Left renal pelvis (tissue), 4 donors: ENCODE measurements at places on chromosomes 7 and 10.

DNA sequence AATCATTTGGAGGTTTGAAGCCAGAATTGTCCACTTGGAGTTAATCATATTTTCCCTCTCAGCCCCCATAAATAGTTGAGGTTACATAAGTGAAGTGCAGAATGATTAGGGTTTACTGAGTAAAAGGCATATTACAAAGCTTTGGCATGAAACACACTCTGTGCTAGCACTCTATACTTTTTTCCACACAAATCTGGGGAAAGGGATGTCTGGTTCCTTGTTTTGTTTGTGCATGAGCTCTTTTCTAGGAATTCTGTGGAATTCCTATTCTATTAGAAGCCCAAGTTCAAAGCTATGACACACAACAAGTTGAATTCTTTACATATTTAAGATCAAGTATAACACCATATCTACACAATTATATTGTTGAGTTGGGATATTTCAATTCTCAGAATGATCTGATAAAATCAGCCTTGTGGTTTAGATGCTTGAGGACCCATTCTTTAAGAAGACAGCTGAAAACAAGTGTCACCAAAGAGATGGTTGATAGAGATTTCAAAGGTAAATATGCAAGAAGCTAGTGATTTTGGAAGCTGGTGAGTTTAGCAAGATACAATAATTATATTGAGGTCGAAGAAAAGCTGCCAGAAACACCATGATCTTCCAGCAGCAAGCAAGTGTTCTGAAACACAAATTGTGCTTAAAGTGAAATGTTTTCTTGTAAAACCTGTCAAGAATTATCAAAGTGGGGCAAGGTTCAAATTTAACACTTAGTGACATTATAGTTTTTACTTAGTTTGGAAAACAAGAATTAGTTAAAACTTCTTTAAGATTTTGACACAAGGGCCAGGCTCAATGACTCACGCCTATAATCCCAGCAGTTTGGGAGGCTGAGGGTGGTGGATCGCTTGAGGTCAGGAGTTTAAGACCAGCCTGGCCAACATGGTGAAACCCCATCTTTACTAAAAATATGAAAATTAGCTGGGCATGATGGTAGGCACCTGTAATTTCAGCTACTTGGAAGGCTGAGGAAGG is 122.6 kb downstream of the INHBA start:
- no peak for DNase-seq

DNA sequence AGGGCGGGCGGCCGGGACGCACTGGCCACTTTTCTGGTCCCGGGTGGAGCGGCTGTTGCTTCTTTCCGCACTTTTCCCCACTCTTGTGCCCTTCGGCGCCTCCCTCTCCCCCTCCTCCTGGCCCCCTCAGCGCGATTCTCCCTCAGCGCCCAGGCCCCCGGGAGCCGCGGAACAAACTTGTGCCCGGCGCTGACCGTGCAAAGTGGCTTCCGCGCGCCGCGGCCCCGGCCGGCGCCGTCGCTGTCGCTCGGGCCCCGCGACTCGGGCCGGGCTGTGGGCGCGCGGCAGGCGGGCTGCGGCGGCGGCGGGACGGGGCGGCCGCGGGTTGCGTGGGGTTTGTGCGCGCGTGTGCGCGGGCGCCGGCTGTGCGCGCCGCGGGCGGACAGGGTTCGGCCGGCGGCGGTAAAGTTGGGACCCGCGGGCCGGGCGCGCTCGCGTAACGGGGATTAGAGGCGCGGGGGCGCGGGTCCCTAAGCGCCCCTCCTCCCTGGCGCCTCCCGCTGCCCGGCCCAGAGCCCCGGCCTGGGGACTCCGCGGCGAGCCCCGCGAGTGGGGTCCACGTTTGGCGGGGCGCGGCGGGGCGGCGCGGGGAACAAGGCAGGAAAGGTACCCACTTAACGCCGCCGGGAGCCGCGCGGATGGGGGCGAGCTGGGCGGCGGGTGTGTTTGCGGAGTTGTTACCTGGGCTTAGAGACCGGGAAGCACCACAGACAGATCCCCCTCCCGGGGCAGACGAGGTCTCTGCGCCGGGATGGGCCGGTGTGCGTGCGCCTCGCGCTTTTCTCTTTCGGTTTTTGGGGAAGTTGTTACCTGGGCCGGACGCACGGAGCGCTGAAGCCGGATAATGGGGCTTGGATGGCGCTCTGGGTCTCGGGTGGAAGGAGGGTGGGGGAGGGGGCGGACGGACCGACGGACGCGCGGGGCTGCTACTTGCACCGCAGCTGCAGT is 860 bp downstream of the ZEB1 start:
- DNase-seq, result peak; percentile 17

- no peak for DNase-seq
Observed at GRCh38 chr10:77890097-77890496, 36.5 kb downstream of the DLG5 start.

DNA sequence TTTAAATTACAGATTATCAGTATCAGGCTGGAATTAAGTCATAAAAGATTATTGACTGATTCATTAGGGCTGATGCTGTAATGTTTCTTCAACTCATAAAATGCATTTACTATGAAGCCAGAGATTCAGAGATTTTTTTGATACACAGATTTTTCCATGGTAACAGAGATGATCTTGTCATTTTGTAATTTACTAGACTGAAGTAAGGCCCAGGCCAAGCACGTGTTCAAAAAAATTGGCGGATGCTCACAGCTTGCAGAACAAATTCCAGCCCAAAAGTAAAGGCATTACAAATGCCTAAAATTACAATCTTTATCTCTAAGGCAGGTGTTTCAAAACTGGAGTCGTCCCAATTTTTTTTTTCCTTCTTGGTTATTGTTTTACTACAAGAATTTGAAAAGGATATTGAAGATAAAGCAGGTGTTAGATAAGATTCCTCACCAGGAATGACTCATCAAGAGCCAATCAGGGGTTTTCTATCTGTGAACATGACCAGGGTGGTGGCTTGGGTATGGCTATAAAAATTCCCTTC is 78.4 kb upstream of the MEOX2 start:
- DNase-seq, result no peak

GRCh38 chr7:136594739-136595144 is 273.7 kb upstream of the CHRM2 start:
- DNase-seq, result no peak

- no peak for DNase-seq
Observed at GRCh38 chr7:25173184-25173583, 48.1 kb upstream of the CYCS start.

DNA sequence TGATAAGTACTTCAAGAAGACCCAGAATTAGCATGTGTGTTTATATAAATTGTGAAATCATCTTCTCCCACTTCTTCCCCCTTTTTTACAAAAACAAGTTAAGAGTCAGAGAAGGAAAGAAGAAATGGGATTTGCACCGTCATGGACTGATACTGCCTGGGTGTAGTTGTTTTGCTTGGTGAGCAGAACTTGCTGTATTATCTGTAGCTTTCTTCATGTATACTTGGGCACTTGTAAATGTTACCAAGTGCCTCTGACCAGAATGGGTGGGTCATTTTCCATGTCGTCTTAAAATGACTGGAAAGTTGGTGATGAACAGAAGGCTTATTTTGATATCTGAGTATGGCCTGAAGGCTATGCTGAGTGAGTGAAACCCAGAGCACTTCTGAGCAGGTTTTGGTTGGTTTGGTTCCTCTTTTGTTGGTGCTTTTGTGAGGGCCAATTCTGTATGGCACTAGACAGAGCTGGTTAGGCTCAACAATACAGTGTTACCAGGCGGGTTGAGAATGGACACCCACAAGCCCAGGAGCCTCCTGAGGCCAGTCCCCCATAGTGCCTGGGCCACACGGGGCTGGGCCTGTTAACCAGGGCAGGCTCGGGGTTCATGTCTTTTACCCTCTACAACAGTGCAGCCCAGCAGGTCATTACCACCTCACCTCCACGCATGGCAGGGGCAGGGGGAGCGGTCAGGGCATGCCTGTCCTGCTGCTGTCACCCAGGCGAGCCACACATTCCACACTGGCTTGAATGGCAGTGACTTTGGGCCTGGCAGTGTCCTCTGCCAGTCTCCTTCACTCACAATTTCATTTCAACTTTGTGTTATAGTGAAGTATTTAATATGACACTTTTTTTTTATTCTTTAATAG is 115.1 kb downstream of the CCNY start:
- DNase-seq, result no peak
